ENCODE measurements at places on chromosomes 6 and 20. TPM values are rescaled to one million over a fixed set of nuclear protein-coding genes. Genes with fewer than 3 reads are reported as not detected.
A peak's percentile ranks its signal among the peaks of the same experiment; 100 is the strongest.

DNA sequence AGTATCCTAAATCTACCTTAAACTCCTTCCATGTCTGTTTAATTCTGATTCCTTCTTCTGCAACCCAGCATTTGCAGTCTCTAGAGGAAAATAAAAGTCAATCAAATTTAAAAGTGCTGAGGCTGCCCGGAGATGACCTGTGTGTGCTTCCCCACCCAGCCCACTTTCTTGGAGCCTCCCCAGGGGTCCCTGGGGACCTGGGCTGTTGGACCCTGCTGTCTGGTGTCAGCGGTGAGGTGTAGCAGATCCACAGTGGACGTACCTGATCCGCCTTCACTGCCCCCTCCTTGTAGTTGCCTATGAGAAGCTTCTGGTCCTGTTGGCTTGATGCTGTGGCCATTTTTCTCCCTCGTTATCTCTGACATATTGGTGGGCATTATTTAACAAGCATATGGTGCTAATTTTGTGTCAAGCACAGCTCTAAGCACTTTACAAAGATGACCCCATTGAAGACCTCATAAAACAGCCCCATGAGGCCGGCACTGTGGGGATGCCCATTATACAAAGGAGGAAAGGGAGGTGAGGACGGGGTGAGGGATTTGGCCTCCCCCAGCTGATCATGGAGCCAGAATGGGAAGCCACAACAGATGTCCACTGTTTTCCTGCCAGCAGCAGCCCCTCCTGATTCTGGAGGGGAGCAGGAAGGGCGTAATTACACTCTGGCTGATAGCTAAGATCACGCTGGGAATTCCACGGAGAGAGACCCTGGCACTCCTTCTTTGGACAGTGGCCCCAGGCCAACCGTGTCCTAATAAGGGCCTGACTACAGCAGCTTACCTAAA lies 628.2 kb downstream of the CDH26 start:
- H3K36me3 ChIP-seq = no peaks in the 10 kb centered on the region
- no peak overlapping the region for H3K4me3 ChIP-seq
- no peak overlapping the region for H3K27ac ChIP-seq
- no peaks in the 10 kb centered on the region for H3K4me1 ChIP-seq

BCAS1 gene
- total RNA-seq = 0.66 TPM

- H3K27me3 ChIP-seq = no peaks in the 10 kb centered on the region
- H3K27ac ChIP-seq = no peak overlapping the region
- peaks cover 33% of the 10 kb centered on the region for H3K4me1 ChIP-seq
- H3K36me3 ChIP-seq = no peaks in the 10 kb centered on the region
These were observed 65.9 kb downstream of the PREX1 start for GRCh38 chr20:48761874-48762273.

LINC00237 gene
- total RNA-seq = not detected

- H3K36me3 ChIP-seq = no peaks in the 10 kb centered on the region
- H3K4me1 ChIP-seq = no peaks in the 10 kb centered on the region
- no peak overlapping the region for H3K4me3 ChIP-seq
- H3K27ac ChIP-seq = no peak overlapping the region
These were observed 195.5 kb downstream of the DLL1 start for GRCh38 chr6:170095273-170095981.

BEND6 gene
- 11.9 TPM for total RNA-seq

- H3K4me3 ChIP-seq = peak overlapping the region; percentile 84
- H3K36me3 ChIP-seq = peaks cover 12% of the 10 kb centered on the region
- H3K27me3 ChIP-seq = no peaks in the 10 kb centered on the region
- peak overlapping the region; percentile 71 for H3K27ac ChIP-seq
These were observed 518 bp downstream of the PEX6 start for GRCh38 chr6:42978487-42978838.

WFDC2 gene
- not detected for total RNA-seq

DNA sequence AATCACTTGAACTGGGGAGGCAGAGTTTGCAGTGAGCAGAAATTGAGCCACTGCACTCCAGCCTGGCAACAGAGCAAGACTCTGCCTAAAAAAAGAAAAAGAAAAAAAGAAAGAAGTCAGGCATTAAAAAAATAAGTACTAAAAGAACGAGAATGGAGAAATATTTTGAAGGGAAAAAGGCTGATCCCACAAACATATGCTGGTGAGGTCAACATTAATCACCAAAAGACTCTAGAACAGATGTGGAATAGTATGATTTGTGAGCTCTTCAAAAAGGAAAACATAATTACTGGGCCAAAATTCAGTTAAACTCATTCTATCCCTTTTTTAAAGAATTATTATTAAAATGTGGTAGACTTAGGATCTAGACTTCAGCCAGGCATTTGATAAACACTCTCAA lies 61.2 kb upstream of the NRSN1 start:
- H3K27me3 ChIP-seq = no peaks in the 10 kb centered on the region
- H3K4me1 ChIP-seq = no peaks in the 10 kb centered on the region
- H3K4me3 ChIP-seq = no peak overlapping the region
- no peak overlapping the region for H3K27ac ChIP-seq
- no peaks in the 10 kb centered on the region for H3K36me3 ChIP-seq

DNA sequence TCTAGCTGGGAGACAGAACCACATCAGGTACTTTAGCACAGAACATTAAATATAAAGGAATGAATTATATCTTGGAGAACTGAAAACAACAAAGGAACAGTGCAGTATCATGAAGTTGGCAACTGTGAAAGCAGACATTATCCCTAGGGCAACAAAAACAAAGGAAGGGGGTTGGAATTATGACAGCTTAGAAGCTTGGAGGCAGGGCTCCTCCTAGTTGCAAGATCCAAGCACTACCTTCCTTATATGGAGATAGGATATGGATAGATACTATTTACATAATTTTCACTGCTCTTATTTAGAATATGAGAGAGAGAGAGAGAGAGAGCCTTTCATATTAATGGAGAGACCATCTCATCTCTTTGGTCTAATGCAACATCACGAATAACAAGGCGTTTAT lies 27.0 kb downstream of the TMEM14A start:
- no peak for DNase-seq
- no peaks in the 10 kb centered on the region for H3K36me3 ChIP-seq
- H3K27ac ChIP-seq = no peak overlapping the region
- H3K4me3 ChIP-seq = no peak overlapping the region
- no peaks in the 10 kb centered on the region for H3K4me1 ChIP-seq

GRCh38 chr6:144646093-144647056 lies 361.2 kb downstream of the UTRN start:
- H3K27ac ChIP-seq = no peak overlapping the region
- DNase-seq = no peak
- H3K36me3 ChIP-seq = no peaks in the 10 kb centered on the region
- no peaks in the 10 kb centered on the region for H3K4me1 ChIP-seq
- H3K4me3 ChIP-seq = no peak overlapping the region

GRCh38 chr6:79600812-79601609 lies 30.1 kb upstream of the SH3BGRL2 start:
- H3K4me1 ChIP-seq = peaks cover 38% of the 10 kb centered on the region
- H3K27me3 ChIP-seq = no peaks in the 10 kb centered on the region
- H3K27ac ChIP-seq = peak overlapping the region; percentile 45
- peak; percentile 55 for DNase-seq
- no peaks in the 10 kb centered on the region for H3K36me3 ChIP-seq
- H3K4me3 ChIP-seq = no peak overlapping the region

GRCh38 chr6:78835817-78836216 lies 31.5 kb upstream of the IRAK1BP1 start:
- H3K27ac ChIP-seq = no peak overlapping the region
- H3K4me1 ChIP-seq = no peaks in the 10 kb centered on the region
- no peaks in the 10 kb centered on the region for H3K36me3 ChIP-seq
- H3K27me3 ChIP-seq = no peaks in the 10 kb centered on the region

DNA sequence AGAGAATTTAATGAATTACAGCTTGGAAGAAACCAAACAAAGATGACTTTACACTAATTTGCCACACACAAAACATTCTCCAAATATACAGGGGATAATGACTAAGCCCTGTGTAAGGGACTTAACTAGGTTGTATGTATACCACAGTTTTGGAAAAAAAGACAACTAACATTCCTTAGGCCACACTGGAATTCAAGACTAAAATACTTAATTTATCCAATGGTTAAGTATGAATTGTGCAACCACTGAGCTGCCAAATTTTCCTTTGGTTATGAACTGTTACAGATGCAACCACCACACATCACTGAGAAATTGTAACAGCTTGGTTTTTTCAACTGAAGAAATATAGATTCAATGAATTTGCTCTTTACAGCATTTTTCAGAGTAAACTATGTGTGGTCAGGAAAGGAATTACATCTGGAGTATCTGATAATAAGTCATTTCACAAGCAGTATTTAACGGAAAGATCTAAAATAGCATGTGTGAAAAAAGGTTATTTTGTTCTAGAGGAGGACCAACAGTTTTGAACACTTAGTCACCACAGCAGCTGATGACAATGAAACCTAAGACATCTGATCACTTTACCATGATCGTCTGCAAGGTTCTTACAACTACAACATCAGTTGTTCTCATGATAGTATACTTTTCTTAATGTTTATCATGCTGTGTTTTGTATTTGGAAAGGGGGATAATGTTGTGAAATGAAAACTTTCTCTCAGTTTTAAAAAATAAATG lies 318.8 kb downstream of the BCKDHB start:
- H3K4me1 ChIP-seq = peaks cover 27% of the 10 kb centered on the region
- H3K27ac ChIP-seq = peak overlapping the region; percentile 89

IMPG1 gene
- total RNA-seq = not detected

FBXO9 gene
- total RNA-seq = 39.6 TPM

SASH1 gene
- 8.8 TPM for total RNA-seq

DNA sequence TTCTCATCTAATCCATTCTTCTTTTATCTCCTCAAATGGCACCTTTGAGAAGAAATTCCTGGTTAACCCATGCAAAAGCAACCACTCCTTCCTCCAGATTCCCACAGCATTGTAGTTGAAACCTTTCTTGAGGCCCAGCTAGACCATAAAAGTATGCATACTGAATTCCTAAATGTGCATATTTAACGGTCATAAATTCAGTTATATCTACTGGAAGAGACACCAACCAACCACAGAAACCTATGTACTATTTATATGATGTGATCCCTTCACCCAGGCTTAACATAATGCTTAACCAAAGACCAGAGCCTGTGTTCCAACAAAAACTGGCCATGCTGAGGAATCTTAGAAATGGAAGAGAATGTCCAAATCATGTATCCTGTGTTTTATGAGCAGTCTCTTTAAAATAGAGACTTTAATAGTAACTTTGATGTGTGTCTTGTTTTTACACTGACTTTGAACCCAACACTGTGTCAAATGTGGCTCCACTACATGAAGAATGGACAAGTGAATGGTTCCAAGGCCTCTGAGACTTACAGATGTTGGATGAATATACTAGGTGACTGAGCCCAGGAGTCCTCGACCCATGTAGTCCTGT lies 11.4 kb upstream of the TAF8 start:
- H3K27ac ChIP-seq = no peak overlapping the region
- no peak overlapping the region for H3K4me3 ChIP-seq
- no peaks in the 10 kb centered on the region for H3K36me3 ChIP-seq
- no peaks in the 10 kb centered on the region for H3K4me1 ChIP-seq
- H3K27me3 ChIP-seq = no peaks in the 10 kb centered on the region

VSX1 gene
- not detected for total RNA-seq

GRCh38 chr6:1503811-1504210 lies 105.9 kb upstream of the FOXC1 start:
- H3K4me1 ChIP-seq = no peaks in the 10 kb centered on the region
- no peak for DNase-seq
- H3K27me3 ChIP-seq = no peaks in the 10 kb centered on the region
- H3K27ac ChIP-seq = no peak overlapping the region

DNA sequence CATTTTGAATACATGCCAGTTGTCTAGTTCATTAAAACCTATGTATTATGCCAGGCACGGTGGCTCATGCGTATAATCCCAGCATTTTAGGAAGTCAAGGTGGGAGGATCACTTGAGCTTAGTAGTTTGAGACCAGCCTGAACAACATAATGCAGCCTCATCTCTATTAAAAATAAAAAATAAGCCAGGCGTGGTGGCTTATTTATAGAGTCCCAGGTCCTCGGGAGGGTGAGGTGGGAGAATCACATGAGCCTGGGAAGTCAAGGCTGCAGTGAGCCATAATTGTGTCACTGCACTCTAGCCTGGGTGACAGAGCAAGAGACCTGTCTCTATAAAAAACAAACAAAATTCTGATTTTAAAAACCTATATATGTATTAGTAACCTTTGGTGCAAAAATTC lies 27.5 kb downstream of the ORC3 start:
- no peaks in the 10 kb centered on the region for H3K27me3 ChIP-seq
- H3K27ac ChIP-seq = no peak overlapping the region
- DNase-seq = no peak
- H3K4me1 ChIP-seq = no peaks in the 10 kb centered on the region
- H3K36me3 ChIP-seq = peaks cover 37% of the 10 kb centered on the region

CCR6 gene
- not detected for total RNA-seq

GRCh38 chr6:16413399-16413798 lies 175.0 kb downstream of the GMPR start:
- peaks cover 11% of the 10 kb centered on the region for H3K4me1 ChIP-seq
- H3K4me3 ChIP-seq = peak overlapping the region; percentile 28
- DNase-seq = no peak
- no peaks in the 10 kb centered on the region for H3K36me3 ChIP-seq
- H3K27ac ChIP-seq = peak overlapping the region; percentile 59
- no peaks in the 10 kb centered on the region for H3K27me3 ChIP-seq

GRCh38 chr6:45375449-45375848 lies 2.3 kb downstream of the SUPT3H start:
- no peak overlapping the region for H3K27ac ChIP-seq
- H3K4me3 ChIP-seq = no peak overlapping the region
- H3K27me3 ChIP-seq = no peaks in the 10 kb centered on the region
- H3K36me3 ChIP-seq = no peaks in the 10 kb centered on the region
- peaks cover 10% of the 10 kb centered on the region for H3K4me1 ChIP-seq

GRCh38 chr6:40585651-40586269 lies 1.4 kb downstream of the LRFN2 start:
- peaks cover 35% of the 10 kb centered on the region for H3K27me3 ChIP-seq
- H3K4me1 ChIP-seq = peaks cover 16% of the 10 kb centered on the region
- DNase-seq = no peak
- H3K4me3 ChIP-seq = no peak overlapping the region

- no peak for DNase-seq
- H3K4me1 ChIP-seq = no peaks in the 10 kb centered on the region
- H3K27me3 ChIP-seq = peaks cover 4% of the 10 kb centered on the region
- no peak overlapping the region for H3K4me3 ChIP-seq
- H3K36me3 ChIP-seq = no peaks in the 10 kb centered on the region
These were observed 37.7 kb upstream of the CENPW start for GRCh38 chr6:126302191-126302590.

MPC1 gene
- 87.8 TPM for total RNA-seq

GRCh38 chr6:35960187-35960586 lies 39.3 kb upstream of the SRPK1 start:
- no peaks in the 10 kb centered on the region for H3K36me3 ChIP-seq
- H3K27ac ChIP-seq = no peak overlapping the region
- H3K4me3 ChIP-seq = no peak overlapping the region
- H3K4me1 ChIP-seq = no peaks in the 10 kb centered on the region
- no peak for DNase-seq

GRCh38 chr6:149458806-149459205 lies 26.0 kb downstream of the ZC3H12D start:
- no peak overlapping the region for H3K4me3 ChIP-seq
- H3K36me3 ChIP-seq = no peaks in the 10 kb centered on the region
- DNase-seq = no peak
- no peaks in the 10 kb centered on the region for H3K27me3 ChIP-seq

GRCh38 chr20:1881240-1881835 lies 13.9 kb upstream of the SIRPA start:
- no peaks in the 10 kb centered on the region for H3K27me3 ChIP-seq
- H3K27ac ChIP-seq = no peak overlapping the region
- peaks cover 15% of the 10 kb centered on the region for H3K4me1 ChIP-seq

GRCh38 chr6:16690608-16691142 lies 70.6 kb downstream of the ATXN1 start:
- H3K4me1 ChIP-seq = peaks cover 48% of the 10 kb centered on the region
- H3K27me3 ChIP-seq = no peaks in the 10 kb centered on the region
- no peak for DNase-seq
- H3K36me3 ChIP-seq = 0 out of 2 replicates have a peak, but pooled peaks cover 6% of the 10 kb centered on the region
- H3K4me3 ChIP-seq = no peak overlapping the region

ARFGEF2 gene
- total RNA-seq = 21.9 TPM

ZNF165 gene
- total RNA-seq = 0.08 TPM

GRCh38 chr6:154974485-154975149 lies 20.5 kb upstream of the TIAM2 start:
- H3K4me3 ChIP-seq = no peak overlapping the region
- H3K27me3 ChIP-seq = no peaks in the 10 kb centered on the region

HLA-E gene
- total RNA-seq = 214 TPM
